ENCODE measurements at places on chromosomes 13 and 19.
A peak's percentile ranks its signal among the peaks of the same experiment; 100 is the strongest.

DNA sequence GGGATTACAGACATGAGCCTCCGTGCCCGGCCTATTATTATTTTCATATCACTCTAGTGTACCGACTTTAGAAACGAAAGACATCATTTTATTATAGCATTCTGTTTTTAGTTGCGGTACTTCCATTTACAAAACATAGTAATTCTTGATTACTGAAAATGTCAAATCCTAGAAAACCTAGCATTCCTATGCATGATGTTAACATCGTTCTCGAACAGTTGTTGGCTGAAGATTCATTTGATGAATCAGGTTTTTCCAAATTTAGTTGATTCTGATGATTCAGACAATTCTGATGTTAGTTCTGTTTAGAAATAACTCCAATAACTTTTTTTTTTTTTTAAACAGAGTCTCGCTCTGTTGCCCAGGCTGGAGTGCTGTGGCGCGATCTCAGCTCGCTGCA, 11.5 kb upstream of the MTRF1 start:
- DNase-seq, result peak; percentile 48

GRCh38 chr13:114152285-114152645, 19.8 kb upstream of the RASA3 start:
- no peak for DNase-seq

DNA sequence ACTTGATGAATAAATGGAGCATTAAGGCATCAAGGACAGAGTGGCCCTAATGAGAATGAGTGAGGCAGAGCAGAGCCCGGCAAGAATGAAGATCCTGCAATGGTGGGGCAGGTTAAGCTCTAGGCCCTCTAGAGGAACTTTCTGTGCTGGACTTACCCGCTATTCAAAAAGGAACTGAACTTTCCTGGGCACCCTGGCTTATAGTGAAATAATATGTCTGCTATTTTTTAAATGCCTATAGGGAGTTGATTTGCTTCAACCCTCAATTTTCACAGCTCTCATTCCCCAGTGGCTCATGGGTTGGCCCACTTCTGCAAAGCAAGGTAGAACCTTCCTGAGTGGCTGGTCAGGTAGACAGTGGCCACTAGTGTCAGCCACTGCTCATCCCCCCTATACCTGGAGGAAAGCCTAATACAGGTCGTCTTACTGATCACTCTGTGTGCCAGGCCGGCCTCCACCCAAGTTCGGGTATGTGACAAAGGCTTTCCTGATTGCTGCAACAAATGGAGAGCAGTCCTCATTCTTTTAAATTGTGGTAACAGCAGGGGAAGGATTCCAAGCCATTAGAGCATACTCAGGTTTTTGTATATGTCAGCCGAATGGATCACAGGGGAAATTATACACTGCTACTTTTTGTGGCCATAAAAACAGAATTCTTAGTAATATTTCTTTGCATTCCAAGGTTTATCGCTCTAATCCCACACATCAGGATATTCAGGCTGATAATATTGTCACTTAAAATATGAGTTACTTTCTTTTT, 103.0 kb downstream of the KL start:
- DNase-seq, result peak; percentile 39

- no peak for DNase-seq
Observed at GRCh38 chr19:55544014-55544413, 1.3 kb downstream of the SBK3 start.

- DNase-seq, result no peak
Observed at GRCh38 chr13:53100394-53101063, 71.9 kb downstream of the OLFM4 start.

- peak; percentile 85 for DNase-seq
Observed at GRCh38 chr13:102710261-102710679, 15.4 kb upstream of the METTL21C start.

DNA sequence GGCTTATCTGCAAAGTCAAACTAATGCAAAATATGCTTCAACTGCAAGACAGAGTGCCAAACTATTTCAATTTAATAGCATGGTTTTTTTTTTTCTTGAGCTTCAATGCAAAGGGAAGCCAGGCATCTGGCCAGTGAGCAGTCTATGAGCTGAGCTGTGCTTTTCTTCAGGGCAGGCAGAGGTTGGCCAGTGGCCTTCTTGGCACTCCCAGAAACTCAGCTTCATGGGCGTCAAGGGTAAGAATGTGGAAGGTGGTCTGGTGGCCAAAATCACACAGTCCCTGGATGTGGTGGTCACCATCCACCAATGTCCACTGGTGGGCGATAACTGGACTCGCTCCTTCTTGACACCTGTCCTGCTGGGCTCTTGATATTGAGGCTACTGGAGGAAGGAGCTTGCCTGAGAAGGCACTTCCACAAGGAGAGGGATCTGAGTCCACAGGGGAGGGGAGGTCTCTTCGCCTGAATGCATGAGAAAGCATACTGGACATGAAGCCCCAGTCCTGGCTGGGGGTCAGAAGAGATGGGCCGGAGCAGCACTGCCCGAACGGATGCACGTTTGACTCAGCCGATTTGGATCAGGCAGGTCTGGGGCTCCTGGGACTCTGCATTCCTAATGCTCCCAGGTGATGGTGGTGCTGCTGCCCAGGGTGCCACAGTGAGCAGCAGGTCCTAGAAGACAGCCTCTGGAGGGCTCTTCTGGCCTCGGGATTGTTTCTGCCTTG, 17.1 kb downstream of the COL4A2 start:
- DNase-seq, result no peak

DNA sequence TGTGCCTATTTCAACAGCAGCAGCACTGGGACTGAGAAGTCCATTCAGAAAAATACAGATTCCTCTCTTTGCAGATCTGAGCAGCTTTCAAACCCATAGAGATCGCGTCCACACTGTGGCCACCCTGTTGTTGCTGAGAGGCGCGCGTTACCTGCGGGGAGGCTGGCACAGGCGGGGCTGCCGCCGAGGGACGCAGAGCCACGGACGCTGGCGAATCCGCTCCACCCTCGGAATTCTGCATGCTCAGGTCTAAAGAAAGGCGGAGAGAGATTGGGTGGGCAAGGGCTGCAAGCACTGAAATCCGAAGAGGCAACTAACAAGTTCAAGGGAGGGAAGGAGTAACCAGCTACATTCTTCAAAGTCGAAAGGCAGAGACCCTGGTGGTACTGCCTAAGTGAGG, 63.0 kb downstream of the RFX2 start:
- no peak for DNase-seq

DNA sequence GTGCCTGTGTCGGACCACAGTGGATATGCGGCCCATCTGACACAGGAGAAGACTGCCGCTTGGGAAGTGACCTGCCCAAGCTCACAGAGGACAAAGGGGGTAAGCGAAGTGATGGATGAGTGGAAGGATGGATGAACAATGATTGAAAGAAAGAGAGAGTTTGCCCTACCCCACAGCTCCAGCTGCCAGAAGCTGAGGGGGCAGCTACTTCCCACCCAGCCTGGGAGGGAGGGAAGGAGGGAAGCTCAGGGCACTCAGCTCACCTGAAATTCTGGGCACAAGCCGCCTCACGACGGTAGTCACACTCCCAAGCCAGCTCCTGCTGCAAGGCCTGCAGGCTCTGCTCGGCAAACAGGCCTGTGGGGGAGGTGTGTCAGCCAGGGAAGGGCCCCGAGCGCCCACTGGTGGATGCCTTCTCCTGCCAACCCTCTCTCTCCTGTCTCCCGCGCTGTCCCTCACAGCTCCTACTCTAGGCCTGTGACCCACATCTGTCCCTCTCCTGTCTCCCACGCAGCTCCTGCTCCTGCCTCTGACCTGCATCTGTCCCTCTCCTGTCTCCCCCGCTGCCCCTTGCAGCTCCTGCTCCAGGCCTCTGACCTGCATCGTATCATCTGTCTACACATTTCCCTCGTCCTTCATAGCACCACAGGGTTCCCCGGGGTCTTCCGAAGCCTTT, 12.0 kb upstream of the NUMBL start:
- peak; percentile 24 for DNase-seq

DNA sequence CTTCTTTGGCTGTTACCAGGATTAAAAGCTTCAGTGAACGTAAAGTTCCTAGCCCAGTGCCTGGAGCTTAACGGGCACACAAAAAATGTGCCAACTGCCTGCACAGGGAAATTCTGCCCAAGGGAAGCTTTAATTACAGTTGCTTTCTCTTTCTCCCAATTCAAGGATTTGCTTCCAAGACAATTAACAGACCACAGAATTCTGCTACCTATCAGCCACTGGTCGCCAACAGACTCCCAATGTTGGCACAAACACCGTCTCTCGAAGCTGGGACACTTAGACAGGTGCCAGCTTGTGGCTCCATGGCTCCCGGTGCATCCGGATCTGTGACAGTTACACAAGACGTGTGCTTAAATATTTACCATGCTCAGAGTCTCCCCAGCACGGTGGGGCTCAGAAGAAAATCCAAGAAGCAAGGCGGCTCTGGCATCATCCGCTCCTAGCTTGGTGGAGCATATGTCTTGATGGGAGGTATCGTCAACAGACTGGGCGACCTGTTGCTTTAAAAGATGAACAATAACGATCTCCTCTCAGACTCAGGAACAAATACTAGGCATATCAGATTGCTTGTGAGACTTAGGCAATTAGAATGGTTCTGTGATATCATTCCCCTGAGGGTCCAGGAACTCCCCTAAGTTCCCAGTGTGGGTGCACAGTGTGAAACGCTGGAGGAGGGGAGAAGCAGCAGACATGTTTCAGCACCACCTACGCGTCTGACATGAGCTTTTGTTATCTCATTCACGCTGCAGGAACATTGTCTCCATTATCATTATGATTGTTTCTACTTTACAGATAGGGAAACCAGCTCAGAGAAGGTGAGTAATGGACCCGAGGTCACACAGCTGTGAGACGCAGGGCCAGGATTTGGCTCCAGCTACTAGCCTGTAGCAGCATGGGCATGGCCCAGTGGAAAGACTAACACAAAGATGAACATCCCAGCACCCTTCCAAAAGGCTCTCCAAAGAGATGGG, 61.6 kb downstream of the ALOX5AP start:
- DNase-seq, result no peak

- no peak for DNase-seq
Observed at GRCh38 chr13:111912991-111913760, 153.8 kb upstream of the SOX1 start.

DNA sequence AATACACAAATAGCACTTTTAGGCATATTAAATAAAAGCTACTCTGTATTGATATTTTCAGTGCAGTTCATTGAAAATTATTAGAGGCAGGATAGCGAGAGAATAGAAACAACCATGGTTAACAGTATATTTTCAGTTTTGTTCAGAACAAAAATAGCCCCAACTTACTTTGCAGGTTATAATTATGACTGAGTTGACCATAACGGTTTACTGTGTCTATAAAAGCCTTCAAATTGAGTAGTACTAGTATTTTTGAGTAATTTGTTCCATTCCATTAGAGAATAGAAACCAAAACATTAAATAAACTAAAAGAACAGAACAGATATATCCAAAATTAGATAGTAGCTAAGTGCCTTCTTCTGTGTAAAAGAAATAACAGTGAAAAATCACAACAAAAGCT, 1108.4 kb upstream of the PCDH20 start:
- no peak for DNase-seq

DNA sequence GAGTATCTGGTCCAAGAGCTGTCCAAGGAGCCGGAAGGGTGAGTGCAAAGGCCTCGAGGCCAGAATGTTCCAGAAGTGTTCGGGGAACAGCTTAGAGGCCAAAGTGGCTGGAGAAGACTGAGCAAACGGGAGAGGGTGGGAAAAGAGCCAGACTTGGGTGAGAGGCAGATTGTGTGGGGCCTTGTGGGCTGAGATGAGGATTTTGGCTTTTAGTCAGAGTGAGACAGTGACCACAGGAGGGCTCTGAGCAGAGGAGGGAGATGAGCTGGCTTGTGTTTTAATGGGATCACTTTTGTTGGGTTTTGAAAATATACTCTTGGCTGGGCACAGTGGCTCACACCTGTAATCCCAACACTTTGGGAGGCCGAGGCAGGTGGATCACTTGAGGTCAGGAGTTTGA, 5.6 kb downstream of the NANOS2 start:
- DNase-seq, result peak; percentile 64

DNA sequence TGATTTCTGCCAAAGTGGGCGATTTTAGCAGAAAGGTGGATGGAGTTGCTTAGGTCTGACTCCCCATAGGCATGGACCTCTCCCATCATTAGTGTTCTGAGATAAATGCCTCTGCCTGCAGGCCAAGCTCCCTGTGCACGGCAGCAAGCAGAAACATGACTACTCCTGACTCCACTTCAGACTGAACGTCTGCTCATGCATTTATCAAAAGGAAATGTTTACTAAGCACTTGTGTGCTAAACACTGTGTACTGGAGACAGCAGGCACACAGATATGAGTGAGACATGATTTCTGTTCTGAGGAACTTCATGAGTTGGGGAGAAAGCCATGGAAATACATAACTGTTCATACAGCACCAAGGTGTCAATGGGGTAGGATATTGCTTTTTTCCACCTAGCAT, 149.6 kb downstream of the MIPEP start:
- no peak for DNase-seq

GRCh38 chr19:7904074-7905020, 670 bp downstream of the MAP2K7 start:
- no peak for DNase-seq

DNA sequence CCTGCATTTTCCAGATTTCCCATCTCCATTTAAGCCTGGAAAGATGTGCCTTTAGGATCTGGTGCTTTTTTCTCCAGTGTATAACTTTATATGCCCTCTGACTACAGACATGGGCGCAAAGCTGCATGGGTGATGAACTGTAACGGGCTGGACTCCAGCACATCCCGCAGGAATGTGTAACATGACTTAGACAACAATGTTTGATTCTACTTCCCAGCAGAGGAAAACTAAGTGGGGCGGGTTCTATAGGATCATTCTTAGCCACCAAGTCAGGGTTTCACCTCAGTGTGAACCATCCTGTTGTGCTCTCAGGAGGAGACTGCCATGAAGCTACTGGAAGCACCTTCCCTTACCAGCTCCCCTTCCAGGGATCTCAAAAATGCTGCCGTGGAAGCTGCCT, 93.2 kb upstream of the SERP2 start:
- DNase-seq, result peak; percentile 18

GRCh38 chr13:29165840-29166239, 345.7 kb downstream of the MTUS2 start:
- DNase-seq, result peak; percentile 2

GRCh38 chr13:23922005-23922932, 25.0 kb upstream of the C1QTNF9B start:
- DNase-seq, result peak; percentile 21

DNA sequence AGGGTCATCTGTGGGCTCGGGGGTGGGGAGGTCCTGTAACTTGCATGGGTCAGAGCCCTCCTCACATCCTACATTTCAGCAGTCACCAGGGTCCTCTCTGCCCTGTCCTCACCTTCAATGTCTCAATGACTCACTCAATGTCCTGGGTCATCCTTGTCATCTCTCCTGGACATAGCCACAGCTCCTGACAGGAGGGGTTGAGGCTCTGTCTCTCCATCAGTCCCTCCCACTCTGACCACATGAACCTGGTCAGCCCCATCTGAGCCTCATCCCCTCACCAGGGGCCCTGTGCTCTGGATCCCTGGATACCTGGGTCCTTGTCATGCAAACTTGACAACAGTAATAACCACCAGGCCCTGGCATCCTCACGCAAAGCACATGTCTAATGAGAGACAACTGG, 13.4 kb downstream of the CEACAM21 start:
- no peak for DNase-seq

- no peak for DNase-seq
Observed at GRCh38 chr13:98915981-98916380, 61.9 kb downstream of the DOCK9 start.

All from GM23248 (cell line).